ENCODE measurements at places on chromosomes 16 and 17.
A peak's percentile ranks its signal among the peaks of the same experiment; 100 is the strongest.

- DNase-seq: peak; percentile 59
Observed at GRCh38 chr16:2250652-2251295, 613 bp downstream of the ECI1 start.

DNA sequence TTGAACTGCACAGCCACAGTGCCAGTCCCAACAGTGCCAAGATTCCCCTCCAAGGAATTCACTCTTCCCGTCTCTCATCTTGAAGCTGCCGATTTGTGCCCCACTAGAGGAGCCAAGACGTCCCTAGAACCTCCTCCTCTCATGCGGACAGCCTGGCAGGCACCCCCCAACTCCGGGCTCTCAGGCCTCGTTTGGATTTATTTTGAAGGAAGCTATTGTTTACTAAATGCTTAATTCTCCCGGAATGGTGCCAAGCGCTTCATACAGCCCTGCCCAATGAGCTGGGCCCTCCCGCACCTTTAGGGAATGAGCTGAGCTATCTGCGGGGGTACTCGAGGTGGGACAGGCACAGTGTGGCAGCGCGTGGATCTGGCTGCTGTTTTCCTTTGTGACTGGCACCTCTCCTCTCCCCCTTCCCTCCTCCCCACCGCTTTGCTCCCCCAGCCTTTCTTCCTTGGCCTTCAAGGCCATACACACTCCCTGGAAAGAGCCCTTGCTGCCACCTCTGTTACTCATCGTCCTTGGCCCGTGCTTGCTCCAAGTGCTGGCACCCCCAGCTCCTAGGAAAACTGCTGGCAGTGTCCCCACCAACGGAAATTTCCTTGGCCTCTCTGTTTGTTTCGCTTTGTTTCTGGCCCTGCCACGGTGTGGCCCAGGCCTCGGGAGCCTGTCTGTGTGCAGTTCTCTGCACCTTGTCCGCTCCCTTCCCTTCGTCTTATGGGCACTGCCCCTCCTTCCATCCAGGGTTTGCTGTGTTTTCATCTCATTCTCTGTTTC is 49.9 kb upstream of the CDR2 start:
- DNase-seq: no peak

- no peak for DNase-seq
Observed at GRCh38 chr17:33560165-33560564, 267.1 kb upstream of the ASIC2 start.

- DNase-seq: no peak
Observed at GRCh38 chr16:67963662-67964321, 4.6 kb downstream of the SLC12A4 start.

DNA sequence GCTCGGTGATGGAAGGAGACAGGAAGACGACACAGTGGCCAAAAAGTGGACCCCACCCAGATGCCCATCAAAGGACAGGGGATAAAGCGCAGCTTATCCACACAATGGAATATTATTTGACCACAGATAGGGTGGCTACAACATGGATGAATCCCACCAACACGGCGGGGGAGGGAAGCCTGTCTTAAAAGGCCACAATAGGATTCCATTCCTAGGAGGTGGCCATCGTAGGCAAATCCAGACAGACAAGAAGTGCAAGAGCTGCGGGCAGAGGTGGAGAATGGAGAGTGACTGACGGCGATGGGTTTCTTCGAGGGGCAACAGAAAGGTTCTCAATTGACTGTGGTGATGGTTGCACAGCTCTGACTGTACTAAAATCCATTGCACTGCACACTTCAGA is 16.0 kb downstream of the SLC38A8 start:
- DNase-seq: no peak

GRCh38 chr17:40108970-40109824 is 8.8 kb upstream of the NR1D1 start:
- DNase-seq: peak; percentile 29

DNA sequence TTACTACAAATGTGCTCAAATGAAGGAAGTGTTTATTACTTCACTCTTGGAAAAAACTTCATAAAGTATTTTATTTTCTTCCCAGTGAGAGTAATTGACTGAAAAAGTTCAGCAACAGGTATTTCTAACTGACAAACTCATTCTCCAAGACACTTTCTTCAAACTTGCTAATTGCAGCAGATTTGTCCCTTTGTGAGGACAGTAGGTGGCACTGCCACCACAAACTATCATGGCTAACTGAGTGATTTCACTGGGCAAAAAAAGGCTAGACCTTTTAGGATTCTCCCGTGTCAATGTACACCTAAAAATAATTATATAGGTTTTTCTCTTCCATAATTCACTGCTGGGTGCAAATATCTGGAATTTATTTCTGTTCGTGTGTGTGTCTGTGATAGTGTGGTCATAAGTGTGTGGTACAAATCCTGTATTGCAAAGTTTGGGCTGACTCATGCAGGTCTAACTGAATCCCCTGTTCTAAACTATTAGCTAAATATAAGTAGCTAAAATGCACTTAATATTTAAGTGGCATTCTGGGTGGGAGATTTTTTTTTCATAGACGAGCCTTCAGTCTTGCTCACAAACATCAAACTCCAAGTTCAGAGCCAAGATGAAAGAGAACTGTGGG is 3.9 kb downstream of the HS3ST3A1 start:
- DNase-seq: peak; percentile 55

Data from CD4-positive, alpha-beta T cell treated with Interleukin-4 for 1 hour (primary cell).